RWPE2 (cell line): ENCODE measurements at places on chromosomes 2 and 18.

- no peak for DNase-seq
Observed at GRCh38 chr2:235607546-235608199, 113.8 kb downstream of the AGAP1 start.

DNA sequence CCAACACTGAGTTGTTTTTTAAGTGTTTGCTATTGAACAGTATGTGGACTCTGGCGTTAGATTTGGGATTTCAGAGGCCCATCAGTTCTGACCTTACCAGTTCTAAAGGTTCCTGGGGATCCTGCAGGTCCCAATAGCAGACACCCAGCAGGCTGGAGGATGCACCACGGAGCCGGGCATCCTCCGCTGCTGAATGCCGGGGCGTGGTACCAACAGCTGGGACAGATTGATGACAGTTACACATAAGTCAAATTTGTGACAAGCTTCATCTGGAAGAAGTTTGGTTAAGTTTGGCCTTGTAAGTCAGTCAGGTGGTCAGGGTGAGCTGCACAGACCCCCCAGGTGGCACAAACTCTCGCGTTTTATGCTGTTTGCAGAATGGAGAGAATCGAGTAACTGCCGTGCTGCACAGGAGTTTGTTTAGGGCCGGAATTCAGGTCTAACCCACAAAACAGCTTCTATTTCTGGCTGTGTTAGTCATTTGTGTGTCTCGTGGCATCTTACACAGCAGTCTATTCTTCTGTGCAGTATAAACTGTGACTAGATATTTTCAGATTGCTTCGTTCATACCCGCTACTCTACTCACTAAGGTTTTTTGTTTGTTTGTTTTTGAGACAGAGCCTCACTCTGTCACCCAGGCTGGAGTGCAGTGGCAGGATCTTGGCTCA lies 19.2 kb downstream of the CTDP1 start:
- DNase-seq = no peak

DNA sequence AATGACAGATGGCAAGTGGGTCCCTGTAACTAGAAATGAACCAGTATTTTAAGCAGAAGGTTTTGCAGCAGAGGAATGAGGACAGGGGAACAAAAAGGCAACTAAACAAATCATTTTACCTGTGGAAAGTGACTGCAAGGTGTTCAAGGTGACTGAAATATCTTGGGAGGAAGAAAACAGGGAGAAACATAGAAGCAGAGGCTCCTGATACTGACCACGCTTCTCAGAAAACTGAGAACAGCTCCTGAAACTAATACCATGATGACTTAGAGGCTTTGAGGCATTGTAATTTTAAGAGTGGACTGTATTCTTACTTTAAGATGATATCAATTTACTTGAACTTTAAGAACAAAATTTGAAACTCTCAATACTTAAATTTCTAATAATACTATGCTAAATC lies at the start of gene DYTN:
DYTN (minus strand) TSS at position 101 of the 400 bp plus-strand sequence. CDS start 117 bp downstream, outside the sequence.
- no peak for DNase-seq

DNA sequence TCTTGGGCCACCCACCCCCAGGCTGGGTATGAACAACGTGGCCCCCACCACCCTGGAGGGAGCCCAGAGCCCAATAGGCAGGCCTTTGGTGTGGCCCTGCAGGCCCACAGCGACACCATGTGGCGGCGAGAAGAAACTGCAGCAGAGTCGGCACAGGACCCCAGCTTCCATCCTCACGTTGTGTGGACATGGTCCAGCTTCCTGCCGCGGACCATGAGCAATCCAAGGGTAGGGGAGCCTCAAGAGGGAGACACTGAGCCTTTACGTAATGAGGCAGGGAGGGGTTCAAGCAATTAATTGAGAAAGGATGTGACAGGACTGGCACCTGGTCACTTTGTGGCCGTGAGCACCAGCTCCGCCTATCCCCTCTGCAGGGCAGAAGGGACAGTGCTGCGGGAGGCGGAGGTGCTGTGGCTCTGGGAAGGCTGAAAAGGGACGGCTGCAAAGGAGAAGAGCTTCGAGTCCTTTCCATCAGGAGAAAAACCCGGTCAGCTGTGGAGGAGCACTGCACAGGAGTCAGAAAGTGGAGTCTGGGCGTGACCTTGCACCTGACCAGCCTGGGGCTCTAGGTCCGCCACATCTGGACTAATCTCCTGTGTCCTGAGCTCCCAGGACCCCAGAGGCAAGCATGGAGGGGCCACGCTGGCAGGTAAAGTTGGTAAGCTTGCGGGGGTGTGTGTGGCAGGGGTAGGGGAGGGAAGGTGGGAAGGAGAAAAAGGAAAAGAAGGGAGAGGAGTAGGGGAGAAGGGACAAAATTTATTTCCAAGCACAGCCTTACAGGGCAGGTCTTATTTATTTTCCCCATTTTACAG lies 44.9 kb downstream of the TMEM37 start:
- no peak for DNase-seq

DNA sequence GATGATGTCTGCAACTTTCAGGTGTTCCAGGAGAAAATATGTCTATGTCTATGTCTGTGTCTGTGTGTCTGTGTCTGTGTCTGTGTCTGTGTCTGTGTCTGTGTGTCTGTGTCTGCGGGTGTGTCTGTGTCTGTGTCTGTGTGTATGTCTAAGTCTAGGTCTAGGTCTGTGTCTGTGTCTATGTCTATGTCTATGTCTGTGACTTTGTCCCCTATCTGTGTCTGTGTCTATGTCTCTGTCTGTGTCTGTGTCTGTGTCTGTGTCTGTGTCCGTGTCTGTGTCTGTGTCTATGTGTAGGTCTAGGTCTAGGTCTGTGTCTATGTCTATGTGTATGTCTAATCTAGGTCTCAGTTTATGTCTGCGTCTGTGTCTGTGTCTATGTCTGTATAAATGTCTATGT lies 10.5 kb downstream of the IL1R2 start:
- DNase-seq = no peak

- no peak for DNase-seq
Observed at GRCh38 chr18:7872569-7872968, 305.5 kb downstream of the PTPRM start.

DNA sequence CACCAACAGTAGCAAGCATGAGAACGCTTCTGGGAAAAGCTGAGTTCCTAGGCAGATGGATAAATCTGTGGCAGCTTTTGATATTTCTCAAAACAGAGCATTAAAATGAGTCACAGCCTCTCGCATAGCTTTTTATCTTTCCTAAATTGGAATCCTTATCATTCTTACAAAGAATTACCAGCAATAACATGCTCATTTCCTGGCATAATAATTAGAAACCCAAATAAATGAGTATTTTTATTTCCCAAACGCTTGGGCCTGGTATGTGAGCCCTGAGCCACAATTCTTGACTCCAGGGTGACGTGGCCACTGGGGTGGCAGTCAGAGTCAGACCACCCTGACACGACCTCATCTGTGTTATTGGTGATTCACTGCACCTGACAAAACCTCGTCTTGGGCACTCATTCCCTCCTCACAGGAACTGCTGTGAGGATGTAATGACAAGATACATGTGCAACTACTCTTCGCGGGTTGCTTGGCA lies 210.7 kb downstream of the ARL4C start:
- no peak for DNase-seq

- DNase-seq = no peak
Observed at GRCh38 chr2:7676714-7677113, 759.5 kb downstream of the RNF144A start.

DNA sequence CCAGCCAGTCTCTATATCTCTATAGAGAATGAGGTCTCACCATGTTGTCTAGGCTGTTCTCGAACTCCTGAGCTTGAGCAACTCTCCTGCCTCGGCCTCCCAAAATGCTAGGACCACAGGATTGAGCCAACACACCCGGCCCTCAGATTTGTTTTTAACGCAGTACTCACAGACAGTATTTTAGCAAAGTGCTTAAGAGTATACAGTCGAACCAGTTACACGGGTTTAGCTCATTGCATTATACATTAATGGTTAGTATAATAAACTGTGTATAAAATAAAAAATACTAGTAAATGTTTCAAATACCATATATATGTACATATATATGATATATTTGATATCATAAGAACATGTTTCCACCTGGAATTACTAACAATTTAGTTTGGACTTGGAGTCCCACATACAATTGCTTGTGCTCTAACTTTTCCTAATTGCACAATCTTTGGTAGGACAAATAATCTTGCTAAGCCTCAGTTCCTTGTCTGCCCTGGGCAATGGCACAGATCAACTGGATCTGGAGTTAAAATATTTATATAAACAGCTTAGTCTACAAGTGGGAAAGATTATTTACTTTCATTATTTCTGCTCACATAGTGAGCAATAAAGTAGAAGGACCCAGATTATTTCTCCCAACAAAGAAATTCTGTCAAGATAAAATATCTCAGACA lies 508.9 kb upstream of the LRATD1 start:
- DNase-seq = no peak

- peak; percentile 31 for DNase-seq
Observed at GRCh38 chr2:72994991-72995380, 76.5 kb downstream of the SFXN5 start.

DNA sequence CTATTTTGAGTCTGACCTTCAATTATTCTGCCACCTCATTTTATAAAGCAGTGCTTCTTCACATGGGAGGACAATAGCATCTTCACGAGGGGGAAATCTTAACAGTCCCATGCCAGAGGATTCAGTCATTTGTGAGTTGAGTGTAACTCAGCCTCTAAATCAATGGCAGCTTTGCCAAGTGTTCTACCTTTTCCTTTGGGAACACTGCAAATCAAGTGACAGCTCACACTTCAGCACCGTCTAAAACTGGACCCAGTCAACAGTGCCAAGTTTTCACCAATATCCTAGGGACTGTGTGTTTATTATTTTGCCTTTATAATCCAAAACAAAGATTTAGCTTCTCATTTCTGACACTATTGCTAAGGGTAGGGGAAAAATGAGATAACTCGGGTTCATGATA lies 133.6 kb downstream of the FIGN start:
- no peak for DNase-seq

GRCh38 chr18:50816419-50817166 lies 3.2 kb downstream of the MRO start:
- no peak for DNase-seq

GRCh38 chr2:229206548-229206947 lies 64.5 kb downstream of the PID1 start:
- DNase-seq = no peak

DNA sequence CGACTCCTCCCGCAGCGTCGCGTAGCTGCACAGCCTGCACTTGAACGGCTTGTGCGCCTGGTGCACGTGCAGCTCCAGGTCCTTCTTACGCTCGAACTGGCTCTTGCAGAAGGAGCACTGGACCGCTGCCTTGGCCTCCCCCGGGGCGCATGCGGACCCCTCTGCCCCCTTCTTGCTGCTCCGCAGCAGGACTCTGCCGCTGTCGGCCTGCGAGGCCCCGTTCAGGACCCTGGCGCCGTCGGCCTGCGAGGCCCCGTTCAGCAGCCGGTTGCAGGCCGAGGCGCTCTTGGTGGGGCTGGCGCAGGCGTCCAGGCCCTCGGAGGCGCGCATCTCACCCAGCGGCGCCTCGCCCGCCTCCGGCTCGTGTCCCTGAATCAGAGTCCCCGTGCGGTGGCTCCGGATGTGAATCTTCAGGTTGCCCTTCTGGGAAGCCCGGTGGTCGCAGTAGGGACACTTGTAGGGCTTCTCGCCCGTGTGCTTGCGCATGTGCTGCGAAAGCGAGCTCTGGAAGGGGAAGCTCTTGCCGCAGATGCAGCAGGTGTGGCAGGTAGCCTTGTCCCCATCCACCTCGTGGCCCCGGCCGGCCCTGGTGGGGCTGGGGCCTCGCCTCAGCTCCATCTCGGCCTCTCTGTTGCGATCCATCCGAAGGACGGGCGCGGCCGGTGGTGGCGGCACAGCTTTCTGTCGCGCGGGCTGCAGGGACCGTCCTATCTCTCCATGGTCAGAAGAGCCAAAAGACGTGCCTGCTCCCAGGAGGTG lies 52.5 kb downstream of the ZNF516 start:
- DNase-seq = no peak
